Activated CD4-positive, alpha-beta T cell treated with anti-CD3 and anti-CD28 coated beads for 36 hours (primary cell): ENCODE measurements at places on chromosomes 16 and 17. TPM values are rescaled to one million over a fixed set of nuclear protein-coding genes. Genes with fewer than 3 reads are reported as not detected.

The CES1 gene
- not detected for total RNA-seq

The RAB26 gene
- 0.21 TPM for total RNA-seq

The ANKRD40CL gene
- total RNA-seq = not detected

The OR4D1 gene
- total RNA-seq = 0.16 TPM

The MFAP4 gene
- not detected for total RNA-seq

The ARHGAP44 gene
- 0.14 TPM for total RNA-seq

The TMEM208 gene
- total RNA-seq = 31.2 TPM

The KRT33B gene
- total RNA-seq = not detected

The OMG gene
- total RNA-seq = 0.25 TPM

The WRAP53 gene
- total RNA-seq = 23.5 TPM

DNA sequence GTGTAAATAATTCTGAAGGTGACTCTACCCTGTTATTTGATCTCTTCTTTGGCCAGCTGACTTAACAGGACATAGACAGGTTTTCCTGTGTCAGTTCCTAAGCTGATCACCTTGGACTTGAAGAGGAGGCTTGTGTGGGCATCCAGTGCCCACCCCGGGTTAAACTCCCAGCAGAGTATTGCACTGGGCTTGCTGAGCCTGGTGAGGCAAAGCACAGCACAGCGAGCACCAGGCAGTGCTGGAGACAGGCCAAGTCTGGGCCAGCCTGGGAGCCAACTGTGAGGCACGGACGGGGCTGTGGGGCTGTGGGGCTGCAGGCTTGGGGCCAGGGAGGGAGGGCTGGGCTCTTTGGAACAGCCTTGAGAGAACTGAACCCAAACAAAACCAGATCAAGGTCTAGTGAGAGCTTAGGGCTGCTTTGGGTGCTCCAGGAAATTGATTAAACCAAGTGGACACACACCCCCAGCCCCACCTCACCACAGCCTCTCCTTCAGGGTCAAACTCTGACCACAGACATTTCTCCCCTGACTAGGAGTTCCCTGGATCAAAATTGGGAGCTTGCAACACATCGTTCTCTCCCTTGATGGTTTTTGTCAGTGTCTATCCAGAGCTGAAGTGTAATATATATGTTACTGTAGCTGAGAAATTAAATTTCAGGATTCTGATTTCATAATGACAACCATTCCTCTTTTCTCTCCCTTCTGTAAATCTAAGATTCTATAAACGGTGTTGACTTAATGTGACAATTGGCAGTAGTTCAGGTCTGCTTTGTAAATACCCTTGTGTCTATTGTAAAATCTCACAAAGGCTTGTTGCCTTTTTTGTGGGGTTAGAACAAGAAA is 5.1 kb downstream of the STH start:
- H3K4me3 ChIP-seq = no peak overlapping the region
- no peaks in the 10 kb centered on the region for H3K36me3 ChIP-seq
- H3K27ac ChIP-seq = no peak overlapping the region
- DNase-seq = no peak
- no peaks in the 10 kb centered on the region for H3K27me3 ChIP-seq

- no peaks in the 10 kb centered on the region for H3K36me3 ChIP-seq
- no peak overlapping the region for H3K27ac ChIP-seq
- DNase-seq = peak; percentile 81
- H3K4me3 ChIP-seq = no peak overlapping the region
Observed at GRCh38 chr17:78865682-78866390, 25.2 kb upstream of the USP36 start.

DNA sequence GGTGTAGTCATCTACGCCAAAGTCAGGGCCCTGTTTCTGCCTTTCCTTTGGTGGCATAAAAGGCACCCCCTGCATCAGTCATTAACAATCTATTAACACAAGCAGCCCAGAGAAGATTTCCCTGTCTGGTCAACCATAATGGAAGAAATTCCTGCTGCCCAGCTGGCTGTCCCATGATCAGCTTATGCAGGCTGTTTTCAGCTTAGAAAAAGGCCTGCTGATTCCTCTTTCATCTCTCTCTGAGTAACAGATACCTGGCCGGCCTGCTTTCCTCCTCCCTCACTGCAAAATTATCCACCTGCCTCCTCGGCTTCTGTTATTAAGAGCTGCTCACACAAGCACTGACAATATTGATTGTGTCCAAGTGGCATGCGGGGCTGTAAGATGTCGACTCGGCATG is 70.3 kb upstream of the MMP2 start:
- no peak overlapping the region for H3K4me3 ChIP-seq
- H3K36me3 ChIP-seq = no peaks in the 10 kb centered on the region
- H3K27ac ChIP-seq = no peak overlapping the region
- H3K4me1 ChIP-seq = no peaks in the 10 kb centered on the region
- DNase-seq = no peak
- H3K27me3 ChIP-seq = peaks cover 3% of the 10 kb centered on the region

DNA sequence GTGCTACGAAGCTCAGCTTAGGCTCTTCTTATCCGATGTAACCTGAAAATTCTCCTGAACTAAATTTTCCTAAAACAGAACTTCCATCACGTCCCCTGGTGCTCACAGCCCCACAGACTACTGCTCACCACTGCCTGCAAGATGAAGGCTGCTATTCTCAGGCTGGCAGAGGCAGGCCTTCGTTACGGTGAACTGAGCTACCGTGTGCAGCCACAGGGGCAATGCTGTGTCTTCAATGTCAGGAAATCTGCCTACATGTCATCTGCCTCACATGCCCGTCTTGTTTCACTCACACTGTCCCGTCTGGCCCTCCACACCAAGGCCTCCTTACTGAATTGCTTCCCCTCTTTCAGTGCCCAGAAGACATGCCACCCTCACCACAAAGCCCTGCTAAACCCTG is 15.9 kb downstream of the EMC8 start:
- no peak for DNase-seq
- peaks cover 50% of the 10 kb centered on the region for H3K36me3 ChIP-seq
- H3K4me1 ChIP-seq = peaks cover 5% of the 10 kb centered on the region
- no peak overlapping the region for H3K4me3 ChIP-seq

- H3K27me3 ChIP-seq = no peaks in the 10 kb centered on the region
- H3K4me3 ChIP-seq = no peak overlapping the region
- no peaks in the 10 kb centered on the region for H3K36me3 ChIP-seq
- H3K27ac ChIP-seq = no peak overlapping the region
- DNase-seq = no peak
Observed at GRCh38 chr17:76943781-76944213, 75.6 kb downstream of the MGAT5B start.

- H3K4me1 ChIP-seq = peaks cover 27% of the 10 kb centered on the region
- H3K27me3 ChIP-seq = no peaks in the 10 kb centered on the region
- peak; percentile 61 for DNase-seq
- no peak overlapping the region for H3K4me3 ChIP-seq
Observed at GRCh38 chr16:1645914-1646525, 32.1 kb upstream of the JPT2 start.

- peaks cover 7% of the 10 kb centered on the region for H3K4me1 ChIP-seq
- H3K27me3 ChIP-seq = no peaks in the 10 kb centered on the region
- DNase-seq = no peak
- no peaks in the 10 kb centered on the region for H3K36me3 ChIP-seq
Observed at GRCh38 chr16:4566144-4566543, 10.0 kb downstream of the C16orf96 start.

- no peaks in the 10 kb centered on the region for H3K36me3 ChIP-seq
- no peak overlapping the region for H3K27ac ChIP-seq
- no peaks in the 10 kb centered on the region for H3K4me1 ChIP-seq
- DNase-seq = no peak
- H3K4me3 ChIP-seq = no peak overlapping the region
Observed at GRCh38 chr17:56244268-56244890, 91.1 kb downstream of the ANKFN1 start.

- H3K27me3 ChIP-seq = peaks cover 24% of the 10 kb centered on the region
- H3K4me3 ChIP-seq = no peak overlapping the region
- H3K4me1 ChIP-seq = no peaks in the 10 kb centered on the region
- peak; percentile 74 for DNase-seq
Observed at GRCh38 chr16:19389246-19389645, 28.4 kb upstream of the TMC5 start.

- no peak for DNase-seq
- H3K27ac ChIP-seq = no peak overlapping the region
- H3K27me3 ChIP-seq = no peaks in the 10 kb centered on the region
- H3K4me3 ChIP-seq = no peak overlapping the region
Observed at GRCh38 chr16:12345349-12345748, 368.8 kb downstream of the SNX29 start.

DNA sequence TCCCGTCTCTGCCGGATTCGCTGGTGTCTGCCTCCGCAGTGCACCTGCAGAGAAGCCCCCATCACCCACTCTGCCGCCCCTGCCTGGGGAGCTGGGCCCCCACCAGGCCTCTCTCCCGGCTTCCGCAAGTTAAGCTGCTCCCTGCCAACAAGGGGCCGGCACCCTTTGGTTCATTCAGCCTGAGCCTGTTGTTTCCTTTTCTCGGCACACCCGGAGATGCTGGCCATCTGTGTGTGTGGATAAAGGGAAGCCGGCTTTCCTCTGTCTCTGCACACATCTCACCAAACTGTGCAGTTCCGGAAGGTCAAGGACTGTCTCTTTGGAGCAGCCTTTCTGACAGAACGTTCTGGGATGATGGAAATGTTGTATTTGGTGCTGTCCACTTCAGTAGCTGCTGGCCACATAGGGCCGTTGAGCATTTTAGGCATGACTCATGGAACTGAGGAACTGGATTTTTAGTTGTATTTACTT is 6.8 kb downstream of the MAPK8IP3 start:
- DNase-seq = no peak
- H3K27ac ChIP-seq = no peak overlapping the region
- H3K27me3 ChIP-seq = no peaks in the 10 kb centered on the region
- peaks cover 34% of the 10 kb centered on the region for H3K4me1 ChIP-seq

DNA sequence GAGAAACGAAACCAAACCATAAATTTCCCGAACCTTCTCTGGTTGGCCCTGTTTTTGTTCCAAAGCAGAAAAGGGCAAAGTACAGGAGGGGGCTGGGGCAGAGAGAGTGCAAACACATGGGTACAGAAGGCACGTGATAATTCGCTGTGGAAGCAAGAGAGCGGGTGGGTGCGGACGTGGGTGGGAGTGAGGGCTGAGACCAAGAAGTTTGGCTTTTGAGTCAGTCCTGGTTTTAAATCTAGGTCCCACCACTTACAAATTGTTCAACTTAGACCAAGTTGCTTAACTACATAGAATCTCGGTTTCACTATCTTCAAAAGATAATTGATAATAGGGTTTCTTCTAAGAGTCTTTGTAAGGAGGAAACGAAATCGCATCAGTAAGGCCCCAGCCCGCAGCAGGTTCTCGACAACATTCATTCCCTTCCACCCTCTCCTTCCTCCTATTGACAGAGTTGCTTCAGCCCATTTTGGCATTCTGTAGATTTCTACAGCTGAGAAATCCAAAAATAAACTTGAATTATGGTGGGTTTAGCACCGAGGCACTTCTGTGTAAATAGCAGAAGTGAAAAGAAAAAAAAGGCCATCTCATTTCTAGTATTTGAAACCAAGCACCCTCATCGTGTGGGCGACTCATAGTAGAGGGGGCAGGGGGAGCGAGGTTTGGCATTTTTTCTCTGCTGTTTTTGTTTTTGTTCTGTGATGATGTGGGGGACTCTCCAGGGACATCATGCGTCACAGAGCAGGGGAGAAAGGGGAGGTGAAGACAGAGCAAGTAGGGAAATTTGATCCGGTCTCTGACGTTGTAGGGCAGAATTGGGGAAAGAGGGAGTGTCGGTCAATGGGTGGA is 33.6 kb upstream of the CCR7 start:
- no peaks in the 10 kb centered on the region for H3K27me3 ChIP-seq
- H3K4me3 ChIP-seq = peak overlapping the region; percentile 65
- peak; percentile 93 for DNase-seq
- peak overlapping the region; percentile 97 for H3K27ac ChIP-seq
- peaks cover 97% of the 10 kb centered on the region for H3K4me1 ChIP-seq

- no peaks in the 10 kb centered on the region for H3K4me1 ChIP-seq
- no peak overlapping the region for H3K4me3 ChIP-seq
- no peak overlapping the region for H3K27ac ChIP-seq
- no peaks in the 10 kb centered on the region for H3K27me3 ChIP-seq
Observed at GRCh38 chr16:10077861-10078260, 104.4 kb downstream of the GRIN2A start.

GRCh38 chr16:52819808-52820207 is 232.9 kb downstream of the CHD9NB start:
- no peaks in the 10 kb centered on the region for H3K4me1 ChIP-seq
- no peaks in the 10 kb centered on the region for H3K27me3 ChIP-seq
- H3K36me3 ChIP-seq = no peaks in the 10 kb centered on the region
- DNase-seq = no peak
- no peak overlapping the region for H3K27ac ChIP-seq
- no peak overlapping the region for H3K4me3 ChIP-seq

- H3K36me3 ChIP-seq = peaks cover 13% of the 10 kb centered on the region
- no peak for DNase-seq
- no peak overlapping the region for H3K27ac ChIP-seq
- H3K27me3 ChIP-seq = no peaks in the 10 kb centered on the region
Observed at GRCh38 chr17:43220511-43221125, 7.8 kb downstream of the CCDC200 start.

GRCh38 chr16:80804056-80804525 is 307 bp downstream of the CDYL2 start:
- no peaks in the 10 kb centered on the region for H3K27me3 ChIP-seq
- H3K4me1 ChIP-seq = peaks cover 32% of the 10 kb centered on the region
- H3K36me3 ChIP-seq = peaks cover 5% of the 10 kb centered on the region
- H3K4me3 ChIP-seq = peak overlapping the region; percentile 84

DNA sequence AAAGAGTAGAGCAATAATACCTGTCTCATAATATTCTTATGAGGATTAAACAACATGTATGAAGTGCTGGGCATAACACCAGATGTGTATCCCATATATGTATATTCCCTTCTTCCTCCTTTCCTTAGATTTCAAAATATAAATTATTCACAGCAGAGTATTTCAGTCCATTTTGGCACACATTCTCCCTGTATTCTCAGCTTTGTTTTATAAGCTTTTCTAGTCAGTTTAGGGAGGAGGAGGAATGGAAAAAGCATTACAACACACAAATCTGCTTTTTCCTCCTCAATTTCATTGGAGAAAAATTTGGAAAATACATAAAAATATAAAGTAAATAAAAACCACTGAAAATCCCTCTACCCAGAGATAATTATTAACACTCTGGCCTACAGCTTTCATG is 46.6 kb upstream of the CORO6 start:
- H3K27ac ChIP-seq = no peak overlapping the region
- H3K4me1 ChIP-seq = peaks cover 32% of the 10 kb centered on the region
- no peak for DNase-seq
- H3K27me3 ChIP-seq = no peaks in the 10 kb centered on the region
- H3K4me3 ChIP-seq = no peak overlapping the region
- peaks cover 39% of the 10 kb centered on the region for H3K36me3 ChIP-seq

DNA sequence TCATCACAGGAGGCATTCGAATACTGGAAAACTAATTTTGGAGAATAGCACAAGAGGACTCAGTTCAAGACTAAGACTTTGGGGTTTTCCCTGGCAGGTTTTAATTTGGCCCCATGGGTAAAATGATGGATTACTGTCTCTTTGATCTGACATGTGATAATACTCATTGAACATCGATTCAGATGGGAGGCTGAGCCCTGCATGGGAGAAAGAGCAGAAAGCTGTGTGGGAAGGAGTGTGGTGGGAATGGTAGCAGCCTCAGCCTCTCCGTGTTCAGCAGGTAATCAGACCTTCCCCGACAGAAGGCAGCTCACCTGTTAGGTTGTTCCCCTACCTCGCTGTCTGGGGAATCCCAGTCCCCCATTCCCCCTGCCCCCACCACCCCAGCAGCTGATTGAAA is 124.7 kb upstream of the TNRC6C start:
- no peak overlapping the region for H3K4me3 ChIP-seq
- no peak overlapping the region for H3K27ac ChIP-seq
- peaks cover 51% of the 10 kb centered on the region for H3K4me1 ChIP-seq
- H3K27me3 ChIP-seq = no peaks in the 10 kb centered on the region

GRCh38 chr17:66787914-66788313 is 47.0 kb upstream of the CACNG5 start:
- no peak overlapping the region for H3K27ac ChIP-seq
- no peak overlapping the region for H3K4me3 ChIP-seq
- H3K4me1 ChIP-seq = peaks cover 3% of the 10 kb centered on the region

GRCh38 chr16:11797957-11798299 is 870 bp upstream of the ZC3H7A start:
- no peaks in the 10 kb centered on the region for H3K27me3 ChIP-seq
- peak overlapping the region; percentile 92 for H3K4me3 ChIP-seq
- H3K27ac ChIP-seq = peak overlapping the region; percentile 94
- peaks cover 32% of the 10 kb centered on the region for H3K36me3 ChIP-seq
